Activated gamma-delta T cell treated with Interleukin-2 at 50 U/mL for 16 hours (primary cell): ENCODE measurements at places on chromosomes 7 and 10.

DNA sequence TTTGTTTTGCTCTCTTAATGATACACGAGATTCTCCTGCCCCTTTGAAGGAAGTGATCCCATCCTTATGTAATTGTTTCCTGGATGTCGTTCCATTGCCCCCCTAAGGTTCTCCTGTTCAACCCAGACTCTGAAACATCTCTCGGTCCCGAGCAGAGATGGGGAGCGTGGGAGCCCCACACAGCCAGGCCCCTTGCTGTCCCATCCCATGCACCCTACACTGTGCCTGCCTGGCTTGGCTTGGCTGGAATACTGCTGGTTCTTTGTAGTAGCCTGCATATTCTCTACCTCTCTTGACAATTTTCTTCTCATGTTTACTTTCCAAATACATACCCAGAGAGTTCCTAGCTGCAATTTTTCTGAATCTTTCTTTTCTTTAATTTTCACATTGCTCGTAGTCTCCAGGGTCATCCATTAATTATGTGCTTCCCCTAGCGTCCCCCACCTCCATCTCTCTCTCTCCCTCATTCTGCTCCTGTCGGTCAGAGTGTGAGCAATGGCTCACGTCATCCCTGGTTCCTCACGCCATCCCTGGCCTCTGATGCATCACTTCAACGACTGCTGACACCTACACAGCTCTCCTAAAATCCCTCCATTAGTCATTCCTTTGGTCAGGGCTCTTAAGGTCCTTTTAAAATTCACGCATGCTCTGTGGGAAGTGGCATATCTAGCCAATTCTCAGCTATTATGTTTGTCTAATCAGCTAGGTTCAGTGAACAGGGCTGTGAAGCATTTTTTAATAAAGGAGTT lies 32.5 kb upstream of the GPR158 start:
- DNase-seq: no peak

DNA sequence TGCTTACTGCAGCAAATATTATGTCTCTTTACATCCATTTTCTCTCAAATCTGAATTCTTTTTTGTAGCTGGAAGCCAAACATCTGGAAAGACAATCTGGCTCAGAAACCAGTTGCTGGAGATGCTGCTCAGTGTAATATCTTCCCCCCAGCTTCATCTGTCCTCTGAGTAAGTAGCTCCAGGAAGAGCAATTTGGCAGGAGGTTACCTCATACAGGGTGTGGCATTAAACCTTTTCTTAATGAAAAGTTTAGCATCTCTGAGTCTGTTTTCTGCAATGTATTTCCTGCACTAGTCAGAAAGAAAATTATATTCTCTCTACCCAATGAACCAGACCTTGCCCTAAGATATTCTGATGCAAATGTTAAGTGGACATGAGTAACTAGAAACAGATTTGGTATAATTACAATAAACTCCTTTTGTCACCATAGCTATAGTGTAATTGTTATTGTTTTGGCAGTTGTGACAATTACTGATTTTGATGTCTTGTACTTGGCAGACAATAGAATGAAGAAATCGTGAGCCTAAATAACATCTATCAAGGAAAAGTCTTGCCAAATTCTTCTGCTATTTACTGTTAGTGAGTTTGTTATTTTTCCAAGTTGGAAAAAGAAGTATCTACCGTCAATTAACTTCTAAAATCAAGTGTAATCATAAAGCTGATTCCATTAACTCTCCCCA lies 123.3 kb downstream of the WDFY4 start:
- no peak for DNase-seq

DNA sequence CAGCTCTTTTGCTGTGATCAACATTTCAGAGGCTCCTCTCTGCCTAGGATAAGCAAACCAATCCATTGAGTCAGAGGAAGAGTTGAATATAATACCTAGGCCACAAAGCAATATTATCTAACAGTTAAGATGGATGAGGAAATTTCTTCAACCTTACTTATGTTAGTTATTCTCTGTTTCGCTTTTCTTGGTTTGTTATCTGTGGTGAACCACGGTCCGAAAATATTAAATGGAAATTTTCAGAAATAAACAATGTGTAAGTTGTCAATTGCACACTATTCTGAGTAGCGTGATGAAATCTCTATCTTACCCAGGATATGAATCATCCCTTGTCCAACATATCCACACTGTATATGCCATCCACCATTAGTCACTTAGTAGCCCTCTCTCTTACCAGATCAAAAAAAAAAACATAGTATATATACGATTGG lies 1.5 kb upstream of the HTR7 start:
- DNase-seq: no peak

- DNase-seq: no peak
These were observed 185.1 kb upstream of the ADO start for GRCh38 chr10:62619413-62619738.

DNA sequence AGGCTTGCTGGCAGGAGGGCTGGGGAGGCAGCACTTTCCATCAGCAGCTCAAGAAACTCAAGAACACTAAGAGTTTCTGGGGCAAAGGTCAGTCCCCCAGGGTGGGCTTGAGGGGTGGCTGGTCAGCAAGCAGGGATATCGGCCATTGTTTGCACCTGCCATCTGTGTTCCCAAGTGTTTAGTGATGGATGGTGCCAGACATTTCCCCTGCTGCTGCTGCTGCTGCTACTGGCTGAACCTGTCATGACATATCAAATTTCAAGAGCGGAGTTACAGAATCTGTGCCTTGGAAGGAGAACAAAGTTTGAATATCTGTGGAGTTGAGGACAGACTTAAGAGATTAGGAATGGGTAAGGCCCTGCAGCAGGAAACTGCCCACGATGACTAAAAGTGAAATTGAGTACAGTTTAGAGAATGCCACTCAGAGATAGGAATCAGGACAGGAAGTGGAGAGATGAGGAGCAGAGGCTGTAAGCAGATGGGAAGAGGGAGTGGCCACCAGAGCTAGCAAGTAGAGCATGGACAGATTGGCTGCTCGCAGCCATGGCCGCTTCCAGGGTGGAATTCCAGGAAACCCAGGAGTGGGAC lies 39.2 kb upstream of the PPP1R3C start:
- DNase-seq: no peak

DNA sequence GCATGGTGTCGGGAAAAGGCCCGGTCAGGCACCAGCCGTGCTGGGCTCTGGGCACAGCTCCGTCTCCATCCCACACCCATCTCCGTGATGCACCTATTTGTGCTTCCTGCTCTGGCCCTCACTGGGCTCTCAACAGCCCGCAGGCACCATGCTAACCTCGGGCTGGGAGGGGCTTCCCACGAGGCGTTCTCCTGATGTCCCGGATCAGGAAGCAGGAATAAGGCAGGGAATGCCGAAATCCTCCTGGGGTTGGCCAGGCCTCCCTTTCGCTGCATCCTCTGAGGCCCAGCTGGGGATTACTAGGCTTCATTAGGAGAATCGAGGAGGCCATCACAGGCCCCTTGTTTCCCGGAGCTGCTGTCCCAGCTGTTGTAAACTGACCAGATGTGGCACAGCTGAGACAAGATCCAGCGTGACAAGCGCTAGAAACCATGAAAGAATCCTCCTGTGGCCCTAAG lies 72.0 kb downstream of the FAM53B start:
- DNase-seq: no peak

- DNase-seq: no peak
These were observed 333.1 kb downstream of the DNAJB6 start for GRCh38 chr7:157669768-157670351.

DNA sequence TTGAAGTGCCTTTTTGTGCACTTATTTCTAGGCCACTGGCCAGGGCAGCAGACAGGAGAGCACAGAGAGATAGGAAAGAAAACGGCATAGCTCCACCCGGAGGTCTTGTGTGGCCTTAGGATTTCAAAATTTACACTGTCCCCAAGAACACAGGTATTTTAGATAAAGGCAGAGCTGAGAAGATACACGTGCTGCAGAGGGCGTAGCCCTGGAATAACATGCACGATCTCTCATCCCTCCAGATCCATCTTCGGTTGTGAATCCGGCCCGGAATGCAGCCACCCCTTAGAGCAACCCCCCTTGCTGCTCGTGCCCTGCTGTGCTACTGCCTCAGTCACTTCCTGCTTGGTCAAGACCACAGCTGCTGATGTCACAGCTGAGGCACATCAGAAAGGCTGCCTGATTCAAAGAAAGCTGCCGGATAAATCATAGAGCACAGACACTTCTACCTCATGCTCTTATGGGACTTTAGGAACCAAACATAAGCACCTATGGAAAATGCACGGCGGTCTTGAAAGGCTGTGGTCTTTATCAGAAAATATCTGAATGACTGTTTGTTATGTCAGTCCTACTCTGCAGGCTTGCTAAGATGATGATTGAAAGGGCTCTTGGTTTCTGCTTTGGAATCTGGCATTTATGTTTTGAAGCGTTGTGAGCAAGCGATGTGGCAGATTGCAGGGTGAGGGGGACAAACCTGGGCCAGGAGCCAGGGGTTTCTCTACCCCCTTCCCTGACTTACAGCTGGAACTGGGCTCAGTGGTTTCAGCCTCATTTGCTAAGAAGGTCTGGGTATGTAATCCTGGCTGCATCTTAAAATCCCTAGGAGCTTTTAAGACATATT lies 152.0 kb downstream of the SVIL start:
- DNase-seq: no peak

- DNase-seq: no peak
These were observed 92.7 kb downstream of the CDK14 start for GRCh38 chr7:90688810-90689209.

DNA sequence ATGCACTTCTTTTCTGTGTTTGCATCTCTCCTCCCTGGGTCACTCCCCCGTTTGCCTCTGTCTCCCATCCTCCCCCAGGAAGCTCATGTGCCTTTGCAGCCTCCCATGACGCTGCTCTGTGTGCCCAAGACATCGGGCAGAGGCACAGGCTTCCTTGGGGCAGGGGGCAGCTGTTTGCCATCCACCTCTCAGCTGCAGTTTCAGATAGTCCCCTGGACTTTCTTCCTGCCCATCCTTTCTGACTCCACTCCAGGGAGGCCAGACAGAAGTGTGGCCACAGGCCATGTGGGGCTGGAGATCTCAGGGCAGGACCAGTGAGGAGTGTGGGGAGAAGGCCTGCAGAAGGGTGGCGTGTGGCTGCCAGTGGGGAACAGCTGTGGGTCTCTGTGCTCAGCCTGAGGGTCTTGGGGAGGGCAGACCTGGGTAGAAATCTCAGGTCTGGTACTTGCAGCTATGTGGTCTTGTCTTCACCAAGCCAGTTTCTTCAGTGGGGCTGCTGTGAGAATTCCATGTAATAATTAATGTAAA lies 10.6 kb upstream of the SAMD8 start:
- no peak for DNase-seq

- no peak for DNase-seq
These were observed 136.4 kb upstream of the AOAH start for GRCh38 chr7:36860681-36861080.

- DNase-seq: no peak
These were observed 41.9 kb downstream of the PTPRE start for GRCh38 chr10:127948791-127949190.

DNA sequence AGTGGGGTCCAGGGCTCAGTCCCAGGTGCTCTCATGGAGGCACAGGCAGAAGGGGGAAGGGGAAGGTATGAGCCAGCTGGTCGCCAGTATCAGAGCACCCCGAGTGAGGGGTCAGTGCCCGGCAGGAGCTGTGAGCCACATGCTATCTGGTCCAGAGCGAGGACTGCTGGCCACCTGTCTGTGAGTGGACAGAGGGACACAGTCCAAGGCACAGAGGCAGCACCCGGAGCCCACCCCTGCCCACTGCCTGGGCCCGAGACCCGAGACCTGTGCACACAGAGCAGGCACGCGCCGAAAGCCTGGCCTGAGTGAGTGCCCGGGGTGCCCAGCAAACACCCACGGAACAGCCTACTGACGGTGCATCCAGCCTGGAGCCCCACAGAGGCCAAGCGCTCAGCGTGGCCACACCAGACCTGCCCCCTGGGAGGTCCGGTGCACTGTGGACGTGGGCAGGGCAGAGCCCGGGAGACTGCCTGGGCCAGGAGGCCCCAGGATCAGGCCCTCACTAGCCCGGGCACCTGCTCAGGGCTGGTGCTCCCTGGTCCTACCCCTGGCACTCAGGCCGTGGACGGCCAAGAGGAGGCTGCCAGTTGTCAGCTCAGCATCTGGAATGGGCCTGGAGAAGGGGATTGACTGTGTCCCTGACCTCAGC lies 29.4 kb downstream of the ADGRA1 start:
- DNase-seq: no peak

DNA sequence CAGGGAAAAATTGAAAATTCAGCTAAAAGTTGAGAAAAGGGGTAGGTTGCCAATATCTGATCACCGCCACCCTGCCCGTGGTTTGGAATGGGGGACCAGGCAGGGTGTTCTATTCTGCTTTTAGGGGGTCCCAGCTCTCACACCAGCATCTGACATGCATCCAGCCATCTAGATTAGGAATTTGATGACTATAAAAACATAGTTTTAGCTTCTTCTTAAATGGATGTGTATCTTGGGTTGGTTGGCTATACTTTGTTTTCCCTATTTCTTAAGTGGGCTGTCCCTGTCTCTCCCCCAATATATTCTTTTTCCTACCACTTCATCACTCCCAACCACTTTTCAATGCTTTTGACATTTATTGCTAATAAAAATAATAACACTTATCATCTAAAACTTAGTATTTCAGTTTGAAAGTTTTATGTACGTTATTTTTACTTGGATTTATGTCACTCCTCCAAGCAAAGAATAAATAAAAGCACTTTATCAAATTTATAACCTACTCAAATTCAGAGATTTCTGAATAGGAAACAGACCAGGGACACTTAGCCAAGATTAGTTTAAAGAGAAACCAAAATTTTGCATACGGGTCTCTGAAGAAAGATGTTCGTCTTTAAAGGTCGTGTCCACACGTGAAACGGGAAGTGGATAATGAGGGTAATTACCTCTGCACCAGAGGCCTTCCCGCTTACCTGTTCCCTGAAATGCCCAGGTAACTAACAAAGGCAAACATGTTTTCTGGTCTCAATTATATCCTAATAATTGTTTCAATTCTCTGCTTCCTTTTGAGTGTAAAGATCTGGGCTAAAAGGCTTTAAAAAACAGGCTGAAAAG lies 233.2 kb upstream of the AUTS2 start:
- no peak for DNase-seq

- DNase-seq: peak; percentile 56
These were observed 64.6 kb downstream of the GSAP start for GRCh38 chr7:77351539-77352004.

DNA sequence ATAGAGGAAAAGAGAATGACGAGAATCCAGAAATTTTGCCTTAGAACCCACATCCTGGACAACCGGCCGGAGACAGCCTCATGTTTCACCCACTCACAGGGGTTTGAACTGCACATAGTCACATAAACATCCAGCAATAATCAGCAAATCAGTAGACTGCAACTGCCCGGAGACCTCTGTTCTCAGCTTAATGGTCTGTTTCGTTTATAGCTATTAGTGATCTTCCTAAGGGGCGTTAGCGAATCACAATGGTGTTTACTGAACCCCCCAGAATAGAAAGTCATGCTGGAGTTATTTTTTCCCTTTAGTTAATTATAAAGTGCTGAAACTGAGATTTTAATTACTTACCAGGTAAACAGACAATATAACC lies 98.4 kb downstream of the SFMBT2 start:
- no peak for DNase-seq

GRCh38 chr10:54914049-54914448 lies 113.0 kb upstream of the PCDH15 start:
- DNase-seq: no peak
